ENCODE measurements at places on chromosomes 2 and 18.

GRCh38 chr2:239035361-239035814 lies 187.5 kb downstream of the TWIST2 start:
- no peak for DNase-seq

GRCh38 chr2:54572636-54573536 lies 116.8 kb downstream of the SPTBN1 start:
- DNase-seq, result peak; percentile 83

DNA sequence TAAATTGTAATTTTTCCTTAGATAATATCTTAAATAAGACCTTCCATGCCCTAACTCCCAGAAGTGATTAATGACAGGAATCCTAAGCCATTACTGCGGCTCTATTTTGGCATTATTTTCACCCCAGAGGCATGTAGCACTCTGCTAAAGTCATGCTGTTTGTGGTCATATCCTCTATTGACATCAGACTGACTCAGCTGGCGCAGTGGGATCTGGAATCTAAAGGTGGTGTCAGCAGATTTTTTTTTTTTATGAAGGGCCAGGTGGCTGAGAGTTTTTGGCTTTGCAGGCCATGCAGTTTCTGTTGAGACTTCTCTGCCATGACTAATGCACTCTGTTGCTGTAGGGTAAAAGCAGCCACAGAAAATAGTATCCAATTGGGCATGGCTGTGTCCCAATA lies 64.1 kb upstream of the ACVR1C start:
- DNase-seq, result peak; percentile 97

DNA sequence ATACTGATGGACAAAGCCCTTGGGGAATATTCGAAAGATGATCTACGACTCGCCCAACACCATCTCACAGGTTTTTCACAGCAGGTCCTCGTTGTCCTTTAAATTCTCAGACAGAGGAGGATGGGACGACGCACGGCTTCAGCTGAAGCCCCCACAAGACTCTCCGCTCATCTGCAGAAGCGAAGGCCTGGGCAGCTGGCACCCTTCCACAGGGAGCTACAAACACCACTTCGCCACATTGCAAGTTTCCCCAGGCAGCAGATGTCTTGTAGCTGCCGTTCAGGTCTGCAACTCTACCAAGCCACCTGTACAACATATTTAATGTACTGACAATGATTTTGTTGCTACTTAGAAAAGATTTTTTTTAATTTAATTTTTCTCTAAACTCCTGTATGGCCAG lies 642.9 kb downstream of the ZEB2 start:
- no peak for DNase-seq

GRCh38 chr2:134148843-134149472 lies 104.9 kb upstream of the MGAT5 start:
- DNase-seq, result no peak

All from astrocyte of the spinal cord (primary cell).